Breast epithelium (tissue), 4 donors: ENCODE measurements at places on chromosomes 13 and 19.

DNA sequence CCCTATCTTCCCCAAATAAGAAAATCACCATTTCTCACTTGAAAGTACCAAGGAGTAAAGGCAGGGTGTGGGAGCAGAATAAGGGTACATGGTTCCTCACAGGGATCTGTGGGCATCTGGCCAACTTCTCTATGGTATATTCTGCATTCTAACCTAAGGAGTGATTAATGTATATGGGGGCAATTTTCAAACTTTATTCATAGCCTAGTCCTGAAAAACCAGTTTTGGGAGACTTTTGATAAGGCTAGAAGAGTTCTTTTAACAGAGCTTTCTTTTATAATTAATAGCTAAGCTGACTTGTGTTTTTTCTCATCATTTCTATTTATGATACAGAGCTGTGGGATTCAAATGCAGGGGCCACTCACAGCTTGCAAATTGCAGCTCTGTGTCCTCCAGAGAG is 852 bp downstream of the SCEL start:
- DNase-seq, result no peak

DNA sequence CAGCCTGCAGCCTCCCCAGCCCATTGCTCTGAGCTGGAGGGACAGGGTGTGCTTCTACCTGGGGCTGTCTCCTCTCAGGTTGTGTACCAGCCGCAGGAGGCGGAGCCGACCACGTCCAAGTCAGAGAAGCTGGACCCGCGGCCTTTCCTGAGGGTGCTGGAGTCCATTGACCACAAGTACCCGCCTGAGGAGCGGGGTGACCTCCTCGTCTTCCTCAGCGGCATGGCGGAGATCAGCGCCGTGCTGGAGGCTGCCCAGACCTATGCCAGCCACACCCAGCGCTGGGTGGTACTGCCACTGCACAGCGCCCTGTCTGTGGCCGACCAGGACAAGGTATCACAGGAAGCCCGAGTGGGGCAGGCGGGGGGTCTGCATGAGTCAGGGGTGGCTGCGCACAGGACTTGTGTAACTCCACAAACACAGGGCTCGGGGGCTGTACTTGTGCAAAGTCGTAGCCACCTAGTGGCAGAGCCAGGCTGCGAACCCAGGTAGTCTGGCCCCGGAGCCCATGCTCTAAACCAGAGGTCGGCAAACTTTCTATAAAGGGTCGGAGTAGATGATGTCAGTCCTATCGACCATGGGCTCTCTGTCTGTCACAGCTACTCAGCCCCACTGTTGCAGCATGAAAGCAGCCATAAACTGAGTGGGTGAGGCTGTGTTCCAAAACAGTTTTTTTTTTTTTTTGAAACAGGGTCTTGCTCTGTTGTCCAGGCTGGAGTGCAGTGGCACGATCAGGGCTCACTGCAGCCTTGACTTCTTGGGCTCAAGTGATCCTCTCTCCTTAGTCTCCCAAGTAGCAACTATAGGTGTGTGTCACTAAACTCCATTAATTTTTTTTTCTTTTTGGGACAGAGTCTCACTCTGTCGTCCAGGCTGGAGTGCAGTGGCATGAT is 8.9 kb downstream of the DHX34 start:
- DNase-seq, result no peak

- no peak for DNase-seq
Measured at GRCh38 chr13:110127986-110128511, 178.9 kb downstream of the COL4A1 start.

DNA sequence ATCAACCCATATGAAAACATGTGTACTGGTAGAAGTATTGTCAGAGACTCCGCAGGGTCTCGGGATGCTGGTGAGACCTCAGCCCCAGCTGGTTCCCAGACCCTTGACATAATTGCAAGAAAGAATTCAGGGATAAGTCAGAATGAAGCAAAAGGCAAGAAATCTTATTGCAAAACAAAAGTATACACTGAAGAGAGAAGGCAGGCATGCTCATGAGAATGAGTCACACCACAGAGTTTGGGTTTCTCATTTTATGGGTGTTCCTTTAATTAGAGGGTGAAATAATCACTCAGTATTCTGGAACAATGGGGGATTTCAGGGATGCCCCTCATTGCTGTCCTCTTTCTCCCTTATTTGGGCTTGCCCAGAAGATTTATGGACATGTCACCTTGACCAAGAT is 1423.8 kb upstream of the MIR17HG start:
- no peak for DNase-seq

DNA sequence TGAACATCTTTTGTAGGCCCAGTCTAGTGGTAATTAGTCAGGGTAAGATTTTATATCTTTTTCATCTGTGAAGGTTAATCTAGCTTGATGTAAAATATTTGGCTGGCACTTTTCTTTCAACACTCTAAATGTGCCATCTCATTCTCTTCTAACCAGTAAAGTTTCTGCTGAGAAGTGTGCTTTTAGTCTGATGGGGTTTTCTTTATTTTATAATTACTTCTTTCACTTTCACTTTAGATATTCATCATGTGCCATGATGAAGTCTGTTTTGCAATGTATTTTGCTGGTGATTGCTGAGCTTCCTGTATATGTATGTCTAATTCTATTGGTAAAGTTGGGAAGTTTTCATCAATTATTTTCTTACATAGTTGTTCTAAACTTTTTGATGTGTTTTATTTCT is 31.9 kb downstream of the ZNF726 start:
- no peak for DNase-seq

GRCh38 chr13:30382836-30383525 is 39.3 kb upstream of the UBE2L5 start:
- DNase-seq, result no peak

- DNase-seq, result no peak
Measured at GRCh38 chr13:37076818-37077217, 17.3 kb upstream of the SUPT20H start.

- DNase-seq, result no peak
Measured at GRCh38 chr13:69904784-69905183, 202.8 kb upstream of the ATXN8OS start.

GRCh38 chr13:37290716-37291505 is 185.4 kb upstream of the CSNK1A1L start:
- DNase-seq, result no peak

GRCh38 chr13:48142436-48142835 is 47.5 kb upstream of the MED4 start:
- no peak for DNase-seq

DNA sequence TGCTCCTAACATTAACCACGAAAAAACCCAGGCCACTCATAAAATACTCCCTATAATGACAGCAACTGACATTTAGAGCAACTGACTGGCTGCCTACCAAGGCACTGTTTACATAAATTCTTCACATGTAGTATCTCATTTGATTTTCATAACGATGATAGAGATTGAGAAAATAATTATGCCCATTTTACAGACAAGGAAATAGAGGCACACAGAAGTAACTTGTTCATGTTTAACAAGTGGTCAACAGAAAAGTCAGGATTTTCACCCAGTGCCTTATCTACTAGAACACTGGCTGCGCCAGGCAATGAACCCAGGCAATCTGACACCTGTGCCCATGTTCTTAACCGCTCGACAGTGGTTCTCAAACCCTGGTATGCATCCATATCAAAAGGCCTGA is 6.3 kb downstream of the ZNF45 start:
- DNase-seq, result no peak

- DNase-seq, result no peak
Measured at GRCh38 chr13:59391696-59392095, 772.0 kb downstream of the DIAPH3 start.

GRCh38 chr19:281156-281853 is 9.9 kb downstream of the PLPP2 start:
- DNase-seq, result no peak

GRCh38 chr13:45674908-45675307 is 27.2 kb upstream of the CBY2 start:
- no peak for DNase-seq

GRCh38 chr19:2047449-2048103 is 3.5 kb downstream of the MKNK2 start:
- no peak for DNase-seq
